ENCODE measurements at places on chromosomes 2 and 18.

- DNase-seq = no peak
These were observed 568.7 kb downstream of the METTL4 start for GRCh38 chr18:2002604-2003003.

GRCh38 chr2:123162400-123163016 lies 862.6 kb upstream of the CNTNAP5 start:
- DNase-seq = no peak

- no peak for DNase-seq
These were observed 857.8 kb downstream of the DCDC2C start for GRCh38 chr2:4561196-4561595.

DNA sequence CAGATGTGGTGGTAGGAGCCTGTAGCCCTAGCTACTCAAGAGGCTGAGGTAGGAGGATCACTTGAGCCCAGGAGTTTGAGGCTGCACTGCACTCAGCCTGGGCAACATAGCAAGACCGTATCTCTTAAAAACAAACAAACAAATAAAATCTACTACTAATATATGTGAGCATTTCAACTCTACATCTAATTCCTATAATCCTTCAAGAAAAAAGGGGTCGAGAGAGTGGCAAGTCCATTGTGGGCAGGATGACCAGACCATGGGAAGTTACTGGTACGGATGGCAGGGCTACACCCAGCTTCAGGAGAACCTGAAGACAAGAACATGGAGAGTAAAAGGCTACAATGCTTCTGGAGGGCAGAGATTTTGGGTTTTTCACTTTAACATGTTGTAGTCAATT lies 24.0 kb downstream of the BUB1 start:
- no peak for DNase-seq

DNA sequence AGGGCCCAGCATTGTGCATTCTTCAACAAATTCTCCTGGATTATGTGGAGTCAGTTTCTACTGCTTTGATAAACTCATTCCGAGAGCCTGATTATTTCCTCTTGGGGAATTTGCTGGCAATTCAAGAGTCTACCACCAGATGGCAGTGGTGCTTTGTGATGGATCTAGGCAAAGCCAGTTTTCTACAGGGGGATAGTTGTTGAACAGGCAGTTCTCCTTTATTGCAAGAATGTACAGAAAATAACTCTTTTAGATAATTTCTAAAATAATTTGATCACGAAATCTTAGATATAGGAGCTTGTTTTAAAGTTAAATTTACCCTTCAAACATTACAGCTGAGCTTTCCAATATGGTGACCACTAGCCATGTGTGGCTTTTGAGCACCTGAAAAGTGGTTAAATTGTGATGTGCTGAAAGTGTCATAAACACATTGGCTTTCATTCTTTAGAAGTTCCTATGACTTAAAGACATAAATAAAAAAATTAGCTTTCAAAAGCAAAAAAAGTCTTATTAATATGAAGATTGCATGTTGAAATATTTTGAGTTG lies 66.7 kb upstream of the HAAO start:
- peak; percentile 67 for DNase-seq

DNA sequence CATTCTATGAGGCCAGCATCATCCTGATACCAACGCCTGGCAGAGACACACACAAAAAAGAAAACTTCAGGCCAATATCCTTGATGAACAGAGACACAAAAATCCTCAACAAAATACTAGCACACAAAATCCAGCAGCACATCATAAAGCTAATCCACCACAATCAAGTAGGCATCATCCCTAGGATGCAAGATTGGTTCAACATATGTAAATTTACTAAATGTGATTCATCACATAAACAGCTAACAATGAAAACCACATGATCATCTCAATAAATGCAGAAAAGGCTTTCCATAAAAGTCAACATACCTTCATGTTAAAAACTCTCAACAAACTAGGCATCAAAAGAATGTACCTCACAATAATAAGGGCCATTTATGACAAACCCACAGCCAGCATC lies 65.3 kb downstream of the WDPCP start:
- no peak for DNase-seq

- no peak for DNase-seq
These were observed 11.0 kb downstream of the MAP3K20 start for GRCh38 chr2:173086518-173087213.

- no peak for DNase-seq
These were observed 4.7 kb upstream of the RAB11FIP5 start for GRCh38 chr2:73117441-73117840.

DNA sequence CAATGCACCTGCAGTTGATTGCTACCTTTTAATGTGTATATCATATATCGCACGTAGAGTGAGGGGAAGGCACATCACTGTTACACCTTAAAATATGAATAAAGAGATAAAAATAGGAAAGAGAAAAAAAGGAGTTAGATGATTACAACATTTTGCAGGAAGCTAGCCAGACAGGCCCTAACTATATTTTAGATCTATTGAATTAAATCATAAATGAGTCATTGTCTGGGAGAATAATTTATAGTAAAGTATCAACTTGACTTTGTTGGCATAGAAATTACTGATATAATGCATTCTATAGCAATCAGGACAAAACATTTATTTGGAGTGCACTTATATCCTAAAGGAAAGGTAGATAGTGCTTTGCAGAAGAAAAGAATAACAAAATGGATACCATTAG lies 384.9 kb upstream of the NXPH2 start:
- DNase-seq = no peak

DNA sequence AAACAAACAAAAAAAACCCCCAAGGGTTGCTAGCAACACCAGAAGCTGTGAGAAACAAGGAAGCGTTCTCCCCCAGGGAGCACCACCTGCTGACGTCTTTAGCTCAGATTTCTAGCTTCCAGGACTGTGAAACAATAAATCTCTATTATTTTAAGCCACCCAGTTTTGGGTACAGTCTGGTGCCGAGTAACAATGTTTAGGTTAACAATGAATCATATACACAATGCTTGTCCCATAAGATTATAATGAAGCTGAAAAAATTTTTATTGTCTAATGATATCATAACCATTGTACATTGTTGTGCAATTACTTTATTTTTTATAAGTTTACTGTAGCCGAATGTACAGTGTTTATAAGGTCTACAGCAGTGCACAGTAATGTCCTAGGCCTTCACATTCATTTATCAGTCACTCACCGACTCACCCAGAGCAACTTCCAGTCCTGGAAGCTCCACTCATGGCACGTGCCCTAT lies 72.1 kb upstream of the CAB39 start:
- DNase-seq = no peak

- DNase-seq = no peak
These were observed 86.6 kb upstream of the EPC2 start for GRCh38 chr2:148557844-148558436.

DNA sequence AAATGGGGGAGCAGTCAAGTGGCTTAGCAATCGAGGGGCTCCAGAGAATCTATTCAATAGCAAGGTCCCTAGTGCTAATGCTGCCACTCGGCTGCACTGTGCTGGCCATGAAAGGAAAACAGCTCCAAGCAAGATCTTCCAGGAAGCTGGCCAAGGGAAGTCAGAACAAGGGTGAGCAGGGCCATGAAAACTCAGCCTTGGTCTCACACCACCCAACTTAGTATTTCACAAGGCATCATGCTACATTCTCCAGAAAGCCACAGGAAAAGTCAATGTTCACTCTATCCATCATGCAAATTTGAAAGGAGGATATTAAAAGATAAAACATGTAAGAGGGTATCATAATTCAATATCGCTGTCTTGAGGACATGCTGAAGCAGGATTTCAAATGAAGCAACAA lies 35.7 kb downstream of the NRP2 start:
- DNase-seq = no peak

DNA sequence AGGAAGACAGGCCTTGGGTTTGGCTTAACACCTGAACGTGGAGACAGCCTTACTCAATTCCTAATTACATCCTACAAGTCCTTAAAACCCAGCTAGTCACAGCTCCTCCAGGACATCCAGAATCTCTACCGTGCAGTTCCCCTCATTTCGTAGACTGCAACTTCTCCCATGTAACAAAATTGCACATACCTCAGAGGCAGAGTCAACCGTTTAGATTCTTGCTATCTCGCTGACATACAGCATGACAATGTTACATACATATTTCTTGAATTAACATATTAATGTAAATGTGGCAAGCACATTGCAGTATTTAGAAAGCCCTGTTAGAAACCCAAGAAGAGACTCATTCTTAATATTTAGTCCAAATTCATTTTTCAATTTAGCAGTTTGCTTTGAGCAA lies 358.7 kb downstream of the SETBP1 start:
- no peak for DNase-seq

GRCh38 chr18:57077005-57077765 lies 69.7 kb upstream of the BOD1L2 start:
- DNase-seq = no peak

- no peak for DNase-seq
These were observed 34.4 kb downstream of the MEIS1 start for GRCh38 chr2:66469214-66469902.

GRCh38 chr2:115161771-115162493 lies 719.5 kb downstream of the DPP10 start:
- no peak for DNase-seq

All from CD4-positive, alpha-beta T cell treated with Interferon alpha-2 for 1 hour (primary cell).